ENCODE measurements at places on chromosomes 5 and 9.

- no peak for DNase-seq
Measured at GRCh38 chr9:90296539-90296938, 346.1 kb downstream of the DIRAS2 start.

DNA sequence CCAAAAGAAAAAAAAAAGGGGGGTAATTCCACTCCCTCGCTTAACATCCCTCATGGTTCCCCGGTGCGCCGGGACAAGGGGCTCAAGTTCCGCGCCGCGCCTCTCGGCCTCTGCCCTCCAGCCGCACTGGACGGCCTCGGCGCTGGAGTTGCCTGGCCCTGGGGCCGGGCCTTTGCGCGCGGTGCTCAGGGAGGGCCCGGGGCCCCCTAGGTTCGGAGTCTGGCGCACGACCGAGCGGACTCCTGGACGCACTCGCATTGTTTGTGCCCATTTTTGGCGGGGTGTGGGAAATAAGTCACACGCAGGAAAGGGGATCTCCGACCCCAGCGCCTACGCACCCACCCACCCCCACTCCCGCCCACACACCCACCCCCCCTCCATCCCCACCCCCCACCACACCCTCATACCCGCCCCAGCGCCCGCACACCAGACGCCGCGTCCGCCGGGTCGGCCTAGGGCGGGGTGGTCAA lies 381 bp downstream of the MED22 start:
- DNase-seq = no peak

DNA sequence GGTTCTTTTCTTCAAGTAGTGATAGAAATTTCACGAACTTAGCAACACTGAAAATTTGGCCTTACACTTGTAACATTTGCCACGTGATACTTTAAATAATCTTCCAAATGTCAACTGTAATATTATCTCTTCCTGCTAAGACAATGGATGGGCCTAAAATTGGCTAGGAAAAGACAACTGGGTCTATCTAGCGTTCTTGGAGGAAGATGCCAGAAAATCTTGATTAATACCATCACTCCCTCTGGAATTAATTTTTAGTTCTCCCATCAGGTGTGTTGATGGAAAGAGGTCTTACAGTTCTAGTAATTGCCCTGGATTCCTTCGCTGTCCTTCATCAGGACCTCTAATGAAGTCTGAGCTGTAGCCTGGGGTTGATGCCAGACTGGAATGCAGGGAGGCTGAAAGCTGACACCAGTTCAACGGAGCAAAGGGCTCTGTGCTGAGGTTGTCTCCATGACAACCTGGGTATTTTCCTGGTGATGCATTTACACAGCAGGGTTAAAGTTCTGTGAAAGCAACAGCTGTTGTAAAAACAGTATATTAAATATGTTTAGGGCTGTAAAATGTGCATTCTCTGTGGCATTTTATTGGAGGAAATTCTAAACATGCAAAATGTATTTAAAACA lies 92.3 kb downstream of the GAS1 start:
- DNase-seq = peak; percentile 79

DNA sequence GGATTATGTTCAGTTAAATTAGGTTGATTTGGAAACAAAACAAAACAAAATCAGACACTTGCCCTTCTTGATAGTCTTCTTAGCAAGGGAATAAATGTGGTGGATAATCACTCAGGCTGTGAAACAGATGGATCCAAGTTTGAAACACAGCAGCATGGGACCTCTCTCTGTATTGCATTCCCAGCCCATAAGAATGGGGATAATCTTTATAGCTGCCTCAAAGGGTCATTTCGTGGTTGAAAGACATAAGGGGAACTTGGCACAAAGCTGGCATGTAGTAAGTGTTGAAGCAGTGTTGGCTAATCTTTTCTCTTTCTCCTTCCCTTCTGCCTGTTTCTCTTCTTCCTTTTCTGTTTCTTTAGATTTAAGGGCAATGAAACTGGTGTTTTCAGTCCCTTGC lies 333.9 kb upstream of the TLE4 start:
- no peak for DNase-seq

- no peak for DNase-seq
Measured at GRCh38 chr5:80259511-80260203, 3.8 kb upstream of the SERINC5 start.

- no peak for DNase-seq
Measured at GRCh38 chr5:151699071-151699901, 12.6 kb upstream of the SPARC start.

- DNase-seq = no peak
Measured at GRCh38 chr9:81002242-81002641, 687.1 kb downstream of the TLE1 start.

- DNase-seq = no peak
Measured at GRCh38 chr5:133362438-133362837, 249.9 kb downstream of the FSTL4 start.

DNA sequence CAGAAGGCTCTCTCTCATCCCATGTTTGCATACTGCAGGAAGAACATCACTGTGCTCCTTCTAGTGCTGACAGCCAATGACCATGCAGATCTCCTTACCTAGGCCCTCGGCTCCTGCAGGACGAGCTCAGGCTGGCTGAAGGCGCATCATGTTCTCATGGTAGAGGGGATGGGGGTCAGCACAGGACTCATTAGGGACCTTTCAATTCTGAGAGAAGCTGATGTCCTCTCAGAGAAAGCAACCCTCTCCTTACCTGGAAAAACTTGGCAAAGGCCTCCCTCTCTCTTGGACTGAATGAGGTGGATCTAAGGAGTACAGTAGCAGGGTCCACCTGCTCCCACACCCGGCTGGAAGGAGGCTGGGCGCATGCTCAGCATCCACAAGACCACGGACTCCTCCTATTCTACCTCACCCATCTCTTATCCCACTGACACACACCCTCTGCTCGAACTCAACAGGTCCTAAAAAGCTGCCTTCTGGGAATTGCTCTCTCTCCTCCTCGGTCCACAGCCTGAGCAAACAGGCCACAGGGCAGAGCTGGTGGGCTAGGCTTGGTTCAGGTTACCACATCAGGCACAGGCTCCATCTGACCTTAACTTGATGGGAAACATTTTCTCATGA lies 2.9 kb downstream of the IPPK start:
- DNase-seq = no peak

- no peak for DNase-seq
Measured at GRCh38 chr5:1665231-1665630, 134.4 kb downstream of the MRPL36 start.

DNA sequence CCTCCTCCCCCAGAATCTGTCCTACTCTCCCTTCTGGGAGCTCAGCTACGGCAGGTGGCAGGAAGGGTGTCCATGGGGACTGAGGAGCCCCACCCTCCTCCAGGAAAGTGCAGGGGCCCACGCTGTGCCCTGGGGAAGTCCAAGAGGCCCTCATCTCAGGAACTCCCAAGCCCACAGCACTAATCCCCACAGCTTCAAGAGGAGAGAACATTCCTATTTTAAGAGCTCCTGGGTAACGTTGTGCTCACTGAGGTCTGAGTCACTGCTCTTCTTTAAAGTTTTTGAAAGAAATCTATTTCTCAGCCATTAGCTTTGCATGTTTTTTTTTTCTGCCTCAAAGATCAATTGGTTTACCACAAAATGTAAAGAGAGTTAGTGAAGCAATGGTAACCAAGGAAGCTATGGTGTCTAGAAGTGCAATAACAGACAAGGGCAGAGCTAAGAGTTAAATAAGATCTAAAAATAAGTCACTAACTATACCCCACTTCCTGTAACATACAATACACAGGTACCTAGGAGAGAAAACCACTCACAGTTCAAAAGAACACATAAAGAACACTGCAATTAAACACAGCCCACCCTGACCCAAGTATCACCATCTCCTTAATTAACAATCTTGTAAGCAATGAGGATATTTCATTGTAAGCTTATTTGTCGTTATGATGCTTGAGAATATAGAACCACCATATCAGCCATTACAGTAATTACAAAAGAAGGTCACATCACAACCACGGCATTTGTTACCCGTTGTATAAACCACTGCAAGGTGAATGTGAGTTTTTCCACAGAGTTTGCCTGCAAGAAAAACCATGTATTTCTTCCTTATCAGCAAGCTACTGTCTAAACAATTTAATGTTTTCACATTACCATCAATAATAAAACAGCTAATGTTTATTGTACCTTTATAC lies 382.3 kb upstream of the SLC30A5 start:
- no peak for DNase-seq

DNA sequence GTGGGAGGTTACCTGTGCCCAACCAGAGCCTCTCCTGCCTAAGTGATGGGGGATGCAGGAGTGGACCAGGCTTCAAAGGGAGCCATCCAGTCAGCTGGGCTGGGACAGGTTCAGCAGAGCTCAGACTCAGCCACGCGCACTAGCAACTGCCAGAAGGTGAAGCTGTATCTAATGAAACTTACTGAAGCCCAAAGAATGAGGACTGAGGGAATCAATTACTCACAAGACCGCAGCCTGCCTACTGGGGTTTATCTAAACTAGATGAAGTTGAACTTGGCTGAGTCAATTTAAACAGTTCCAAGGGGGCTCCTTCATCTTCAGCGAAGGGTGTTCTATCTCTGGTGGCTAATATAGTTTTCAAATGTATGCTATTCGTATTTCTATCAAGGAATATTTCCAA lies 11.4 kb downstream of the HAND1 start:
- DNase-seq = no peak

GRCh38 chr5:61306531-61307131 lies 25.4 kb upstream of the ZSWIM6 start:
- no peak for DNase-seq

DNA sequence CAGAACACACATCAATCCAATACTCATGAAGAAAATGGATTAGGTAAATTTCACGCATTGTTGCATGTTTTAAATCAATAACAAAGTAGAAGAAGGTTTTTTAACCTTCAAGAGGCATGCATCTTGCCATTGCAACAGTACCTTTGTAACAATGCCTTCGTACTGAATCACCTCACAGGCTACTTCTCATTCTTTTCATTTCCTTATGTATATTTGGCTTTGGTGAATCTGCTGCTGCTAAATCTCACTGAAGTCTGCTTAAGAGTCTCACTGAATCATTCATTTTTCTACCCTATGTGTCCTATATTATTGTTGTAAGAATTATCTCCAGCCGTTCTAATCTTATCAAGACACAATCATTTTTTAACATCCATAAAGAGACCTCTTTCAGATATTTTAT lies 152.5 kb downstream of the CDH10 start:
- no peak for DNase-seq

- DNase-seq = no peak
Measured at GRCh38 chr5:154498994-154499393, 21.0 kb upstream of the HAND1 start.

- DNase-seq = no peak
Measured at GRCh38 chr5:56055287-56055686, 60.5 kb upstream of the IL6ST start.

- no peak for DNase-seq
Measured at GRCh38 chr9:133551446-133551845, 16.9 kb downstream of the ADAMTSL2 start.

- DNase-seq = no peak
Measured at GRCh38 chr5:8288897-8289516, 420.1 kb downstream of the MTRR start.

DNA sequence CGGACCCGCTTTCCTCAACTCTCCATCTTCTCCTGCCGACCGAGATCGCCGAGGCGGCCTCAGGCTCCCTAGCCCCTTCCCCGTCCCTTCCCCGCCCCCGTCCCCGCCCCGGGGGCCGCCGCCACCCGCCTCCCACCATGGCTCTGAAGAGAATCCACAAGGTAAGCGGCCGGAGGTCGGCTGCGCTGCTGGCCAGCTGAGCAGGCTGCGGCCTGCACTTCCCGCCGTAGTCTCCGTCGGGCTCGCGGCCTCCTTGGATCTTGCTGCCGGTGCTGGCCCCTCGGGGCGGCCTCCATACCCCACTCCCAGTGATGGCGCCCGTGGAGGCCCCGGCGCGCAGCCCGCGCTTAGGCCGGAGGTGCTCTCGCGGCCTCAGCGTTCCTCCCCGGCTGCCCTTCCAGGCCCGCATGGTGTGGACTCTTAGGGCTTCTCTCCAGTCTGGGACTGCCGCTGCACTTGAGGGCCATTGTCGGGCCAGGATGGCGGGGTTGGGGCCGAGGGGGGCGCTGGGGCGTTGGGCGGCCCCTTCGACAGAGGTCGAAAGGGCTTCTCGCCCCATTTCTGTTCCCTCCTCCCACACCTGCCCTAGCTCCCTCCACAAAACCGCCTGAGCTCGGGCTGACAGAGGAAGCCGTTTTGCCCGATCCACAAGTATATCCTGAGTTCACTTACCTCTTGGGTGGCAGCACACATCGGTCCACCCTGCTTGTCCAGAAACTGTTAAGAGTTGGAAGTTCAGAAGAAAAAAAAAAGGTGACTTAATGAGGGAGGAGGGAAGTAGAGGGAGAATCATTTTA lies 714 bp downstream of the UBE2D2 start:
- no peak for DNase-seq

DNA sequence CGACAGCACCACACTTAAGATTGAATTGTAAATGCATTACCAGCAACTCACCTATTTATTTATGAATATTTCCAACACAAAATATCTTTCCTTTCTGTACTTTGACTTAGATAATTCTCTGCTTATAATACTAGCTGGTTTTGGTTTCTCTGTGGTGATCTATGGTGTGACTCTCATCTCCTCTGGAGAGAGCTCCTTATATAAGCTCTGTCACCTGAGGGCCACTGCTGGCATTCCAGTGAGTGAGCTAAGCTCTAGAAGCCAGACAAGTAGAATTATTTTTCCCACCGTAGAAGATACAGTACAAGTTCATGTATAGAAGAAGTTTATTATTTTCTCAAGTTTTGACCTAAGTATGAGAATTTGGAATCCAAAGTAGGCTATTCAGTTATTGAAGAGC lies 111.5 kb downstream of the CDC42SE2 start:
- no peak for DNase-seq

GRCh38 chr5:165370233-165370632 lies 1864.8 kb downstream of the MAT2B start:
- no peak for DNase-seq

- no peak for DNase-seq
Measured at GRCh38 chr5:41925555-41925951, 472 bp downstream of the FBXO4 start.

- DNase-seq = no peak
Measured at GRCh38 chr9:31028137-31028536, 1356.3 kb upstream of the ACO1 start.

DNA sequence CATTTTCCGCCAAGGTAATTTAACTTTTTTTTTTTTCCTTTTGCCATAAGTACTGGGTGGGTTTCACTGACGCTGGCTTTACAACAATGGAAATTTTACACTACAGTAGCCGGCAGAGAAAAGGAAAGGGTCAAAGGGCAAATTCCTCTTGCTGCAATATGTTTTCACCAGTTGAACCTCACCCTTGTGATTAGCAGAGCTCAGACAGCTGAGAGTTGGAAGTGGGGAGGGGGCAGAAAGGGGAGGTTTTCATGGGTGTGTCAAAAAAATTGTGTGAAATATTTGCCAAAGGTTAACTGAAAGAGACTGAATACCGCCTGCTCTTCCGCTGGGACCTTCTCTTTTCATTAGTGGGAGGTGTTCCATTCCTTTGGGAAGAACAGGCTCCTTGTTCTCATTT lies 296.9 kb downstream of the ADAMTS6 start:
- DNase-seq = no peak
